Stomach (tissue), 19 donors: ENCODE measurements at places on chromosomes 3 and 15. TPM values are rescaled to one million over a fixed set of nuclear protein-coding genes. Genes with fewer than 3 reads are reported as not detected.
A peak's percentile ranks its signal among the peaks of the same experiment; 100 is the strongest.

- DNase-seq: no peak
These were observed 130.9 kb downstream of the WDR76 start for GRCh38 chr15:43957724-43958123.

DNA sequence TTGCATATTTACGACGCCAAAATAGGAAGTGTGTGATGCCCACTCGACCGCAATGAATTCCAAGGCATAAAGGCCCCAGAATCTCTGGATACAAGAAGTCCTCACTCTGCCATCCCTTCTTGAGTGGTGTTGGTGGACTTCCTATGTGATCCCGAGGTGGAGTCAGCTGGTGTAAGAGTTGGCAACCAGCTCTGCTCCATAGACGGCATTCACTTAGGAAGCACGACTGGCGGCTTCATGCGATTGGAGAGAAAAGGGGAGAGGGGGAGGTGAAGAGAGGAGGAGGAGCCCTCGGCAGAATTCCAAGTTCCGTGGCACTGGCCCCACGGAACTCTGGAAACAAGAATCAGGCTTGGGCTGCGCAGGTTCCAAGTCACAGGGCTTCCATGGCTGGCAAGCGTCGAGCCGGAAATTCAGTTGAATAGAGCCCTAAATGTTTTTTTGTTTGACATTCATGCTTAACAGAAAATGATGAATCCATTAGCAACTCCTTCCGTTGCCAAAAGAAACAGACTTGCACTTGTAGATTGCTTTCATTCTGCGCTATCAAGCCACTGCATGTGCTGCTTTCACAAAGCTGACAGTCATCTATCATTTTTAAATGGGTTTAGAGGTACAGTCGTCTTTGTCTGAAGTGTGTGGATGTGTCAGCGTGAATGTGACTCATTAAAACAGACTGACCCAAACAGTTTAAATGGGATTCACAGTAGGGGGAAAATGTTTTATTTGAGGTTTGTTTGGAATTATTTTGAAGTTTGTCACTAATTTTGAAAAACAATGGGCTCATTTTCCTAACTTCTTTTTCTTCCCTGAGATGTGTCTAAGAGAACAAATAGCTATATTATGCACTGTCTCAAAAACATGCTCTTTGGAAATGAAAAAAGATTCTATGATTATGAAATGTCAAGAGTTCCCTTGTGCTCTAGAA, 428.3 kb upstream of the ATP11B start:
- peak; percentile 67 for DNase-seq

DNA sequence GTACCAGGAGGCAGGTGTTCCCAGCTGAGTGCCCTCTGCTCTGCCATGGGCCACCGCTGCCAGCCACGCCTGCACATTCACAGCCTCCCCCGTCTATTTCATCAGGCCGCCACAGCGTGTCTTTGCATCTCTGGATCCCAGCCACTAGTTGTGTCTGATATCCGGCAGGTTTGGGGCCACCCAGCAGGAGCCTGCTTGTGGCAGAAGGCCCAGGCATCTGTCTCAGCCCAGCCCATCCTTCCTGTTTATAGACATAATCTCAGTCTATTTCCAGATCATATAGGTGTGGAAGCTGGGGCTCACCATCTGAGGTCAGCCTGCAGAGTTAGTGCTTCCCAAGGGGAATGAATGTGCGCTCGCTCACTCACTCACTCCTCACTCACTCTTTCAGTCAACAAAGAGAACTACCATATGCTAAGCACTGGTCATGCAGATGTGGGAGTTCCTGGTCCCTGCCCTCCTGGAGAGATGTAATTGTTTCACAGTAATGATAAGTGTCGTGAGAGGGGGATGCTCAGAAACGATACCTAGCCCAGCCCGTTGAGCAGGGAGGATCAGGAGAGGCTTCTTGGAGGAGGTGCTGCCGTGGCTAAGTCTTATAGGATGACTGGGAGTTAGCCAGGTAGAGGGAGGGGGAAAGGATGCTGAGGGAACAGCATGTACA, 60.6 kb downstream of the FGD5 start:
- no peak for DNase-seq

DNA sequence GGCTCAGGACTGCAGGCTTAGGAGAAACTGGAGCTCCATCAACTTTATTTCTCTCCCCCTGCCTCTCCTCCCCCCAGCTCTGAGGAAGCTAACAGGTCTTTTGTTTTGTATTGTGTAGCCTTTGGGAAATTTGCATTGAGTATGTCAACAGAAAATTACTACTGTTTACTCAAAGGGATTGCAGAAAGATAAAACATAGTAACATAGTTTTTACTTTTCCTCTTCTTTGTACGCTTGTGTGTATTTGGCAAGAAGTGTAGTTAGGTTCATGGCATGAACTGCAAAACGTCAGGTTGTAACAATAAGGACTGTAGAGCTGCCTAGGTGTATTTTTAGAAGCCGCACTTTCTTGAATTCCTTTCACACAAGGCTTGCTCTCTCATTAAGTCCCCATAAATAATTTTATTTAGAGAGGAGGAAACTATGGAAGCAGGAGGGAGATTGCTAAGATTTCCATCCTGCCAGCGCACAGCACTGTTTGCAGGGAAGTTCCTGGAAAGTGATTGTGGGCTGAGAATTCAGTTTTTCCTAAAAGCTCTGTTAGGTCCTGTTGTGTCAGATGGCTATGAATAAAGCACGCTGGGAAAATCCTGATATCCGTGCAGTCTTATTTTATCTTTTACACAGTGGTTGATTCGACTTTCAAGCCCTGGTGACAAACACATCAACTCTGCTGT, 21.1 kb upstream of the SATB1 start:
- DNase-seq: peak; percentile 18

- DNase-seq: no peak
These were observed 217.9 kb upstream of the MME start for GRCh38 chr3:154862265-154862664.

GRCh38 chr3:193757457-193757856, 164.4 kb downstream of the OPA1 start:
- DNase-seq: no peak

DNA sequence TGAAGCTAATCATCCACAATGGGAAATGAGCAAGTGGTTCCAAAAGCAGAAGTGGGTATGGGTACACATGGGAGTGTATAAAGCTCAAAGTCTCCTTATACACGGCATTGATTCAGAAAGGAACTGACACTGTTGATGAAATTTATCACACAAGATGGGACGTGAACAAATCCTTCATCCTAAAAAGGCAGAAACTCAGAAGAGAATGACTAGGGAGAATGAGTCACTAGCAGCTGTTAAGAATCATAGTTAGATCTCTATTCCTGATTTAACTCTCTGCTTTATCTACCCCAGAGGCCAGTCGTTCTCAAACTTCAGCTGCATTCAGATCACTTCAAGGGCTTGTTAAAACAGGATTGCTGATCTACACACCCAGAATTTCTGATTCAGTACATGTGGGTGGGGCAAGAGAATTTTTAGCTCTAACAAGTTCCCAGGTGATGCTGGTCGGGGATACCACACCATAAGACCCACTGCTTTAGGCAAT, 97.7 kb upstream of the PHLDB2 start:
- DNase-seq: no peak

KBTBD8 gene
- total RNA-seq: 2.2 TPM

MAGEL2 gene
- total RNA-seq: 1.4 TPM

ITIH1 gene
- total RNA-seq: not detected

PLS1 gene
- total RNA-seq: 79.1 TPM

HYAL1 gene
- total RNA-seq: 5.4 TPM
